NCI-H2107 (cell line): ENCODE measurements at places on chromosomes 1 and 21.

- no peak for DNase-seq
These were observed 532 bp downstream of the RALGPS2 start for GRCh38 chr1:178725466-178726086.

GRCh38 chr1:87435484-87435883, 106.8 kb downstream of the LMO4 start:
- no peak for DNase-seq

DNA sequence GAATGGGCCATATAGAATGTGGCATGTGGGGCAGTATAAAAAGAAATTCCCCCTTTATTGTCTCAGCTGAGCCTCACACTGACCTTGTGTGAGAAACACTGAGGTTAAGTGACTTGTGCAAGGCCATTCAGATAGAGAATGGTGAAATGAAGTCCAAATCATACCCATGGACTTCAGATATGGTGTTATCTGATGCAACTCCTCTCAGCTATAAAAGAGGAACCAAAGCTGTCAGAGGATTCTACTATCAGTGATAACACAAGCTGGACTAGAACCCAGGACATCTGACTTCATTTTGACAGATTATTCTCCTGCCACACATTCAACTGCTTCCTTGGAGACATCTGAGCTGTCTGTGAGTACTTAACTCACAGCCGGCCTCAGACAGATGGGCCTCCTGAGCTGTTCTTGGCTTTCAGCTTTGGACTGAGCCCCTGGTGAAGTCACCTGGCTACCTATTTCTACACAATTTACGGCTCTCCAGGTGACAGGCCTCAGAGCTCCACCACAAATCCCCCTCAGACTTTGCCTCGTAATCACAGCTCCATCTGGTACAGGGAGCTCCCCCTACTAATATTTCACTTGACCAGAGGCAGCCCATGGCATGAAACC, 104.6 kb downstream of the PLXNA2 start:
- no peak for DNase-seq

GRCh38 chr1:215617979-215618378, 50.9 kb downstream of the KCTD3 start:
- no peak for DNase-seq

- DNase-seq, result peak; percentile 56
These were observed 104.1 kb upstream of the TMPRSS2 start for GRCh38 chr21:41611966-41612606.

DNA sequence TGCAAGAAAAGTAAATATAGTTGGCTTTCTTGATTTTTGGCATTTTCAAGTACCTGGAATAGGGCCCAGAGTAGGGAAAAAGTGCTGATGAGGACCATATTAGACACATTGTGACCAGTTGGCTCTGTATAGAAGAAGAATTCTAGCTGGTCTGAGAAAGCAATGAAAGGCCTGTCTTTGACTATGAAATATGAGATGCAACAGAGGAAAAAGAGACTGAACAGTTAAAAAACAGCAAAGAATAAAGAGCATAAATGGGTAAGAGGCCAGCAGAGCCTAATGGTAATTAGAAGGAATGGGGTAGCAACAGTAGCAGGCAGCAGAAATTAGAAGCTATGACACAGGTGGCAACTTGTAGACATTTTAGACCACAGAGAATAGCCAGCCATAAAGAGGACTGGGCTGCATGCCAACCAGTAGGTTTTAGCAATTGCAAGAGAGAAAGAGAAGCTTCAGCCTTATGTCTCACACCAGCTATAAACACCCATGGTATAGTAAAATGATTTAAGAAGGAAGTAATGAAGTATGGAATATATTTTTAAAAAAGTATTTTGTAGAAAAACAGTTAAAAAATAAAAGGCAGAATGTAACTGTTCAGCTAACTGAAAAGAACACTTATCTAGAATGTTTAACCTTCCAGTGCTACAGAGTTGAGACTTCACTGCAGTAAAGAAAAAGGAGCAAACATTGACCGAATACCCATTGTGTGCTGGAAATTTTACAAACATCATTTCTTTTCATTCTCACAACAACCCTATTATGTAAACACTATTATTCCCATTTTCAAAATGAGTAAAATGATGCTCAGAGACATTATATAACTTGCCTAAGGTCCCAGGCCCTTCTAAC, 114.1 kb downstream of the LHX4 start:
- peak; percentile 73 for DNase-seq

- DNase-seq, result no peak
These were observed 316.8 kb downstream of the SETD4 start for GRCh38 chr21:35743571-35743970.

- DNase-seq, result no peak
These were observed 27.5 kb upstream of the COL9A2 start for GRCh38 chr1:40344597-40344996.

DNA sequence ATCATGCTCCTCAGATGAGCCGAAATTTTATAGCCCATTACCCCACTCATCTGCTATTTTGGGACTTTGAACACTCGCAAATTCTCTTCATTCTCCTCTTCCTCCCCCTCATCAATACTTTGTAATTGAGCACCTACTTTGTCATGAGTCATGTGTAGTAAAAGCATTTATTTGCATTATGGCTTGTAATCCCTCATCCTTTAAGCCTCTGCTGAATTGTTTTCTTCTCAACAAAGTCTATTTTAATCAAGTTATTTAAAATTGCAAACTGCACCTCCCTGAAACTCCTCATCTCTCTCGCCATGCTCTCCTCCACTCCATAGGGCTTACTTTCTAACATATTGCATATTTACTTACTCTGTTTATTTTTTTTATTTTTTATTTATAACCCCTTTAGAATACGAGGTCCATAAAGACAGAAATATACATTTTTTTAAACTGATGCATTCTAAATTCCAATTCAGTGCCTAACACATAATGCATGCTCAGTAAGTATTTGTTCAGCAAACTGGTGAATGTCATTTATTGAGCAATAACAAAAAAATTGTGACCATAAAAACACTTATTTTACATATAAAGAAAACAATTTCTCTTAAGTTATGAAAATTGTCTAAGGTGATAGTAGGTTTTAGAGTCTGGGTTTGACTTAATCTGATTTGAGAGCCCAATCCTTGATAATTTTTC, 161.7 kb downstream of the FASLG start:
- DNase-seq, result no peak

DNA sequence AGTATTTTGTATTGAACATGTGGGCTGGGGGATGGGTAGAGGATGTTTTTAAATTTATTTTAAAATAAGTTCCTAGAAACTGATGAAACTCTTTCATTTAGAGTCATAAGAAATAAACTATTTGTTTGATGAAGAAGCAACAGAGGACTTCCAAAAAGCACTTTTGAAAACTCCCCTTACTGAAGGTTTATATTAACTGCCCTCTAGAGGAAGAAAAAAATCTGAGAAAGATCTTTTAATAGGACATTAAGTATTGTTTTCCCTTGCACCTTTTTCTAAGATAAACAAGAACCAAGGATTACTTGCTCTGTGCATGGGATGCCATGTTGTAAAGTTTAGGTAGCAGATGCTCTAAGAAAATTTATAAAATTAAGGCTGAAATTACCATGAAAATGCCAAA, 14.1 kb downstream of the DISP1 start:
- DNase-seq, result no peak

GRCh38 chr1:18108299-18109057, 880 bp downstream of the IGSF21 start:
- no peak for DNase-seq

GRCh38 chr21:26148071-26148839, 22.3 kb downstream of the APP start:
- DNase-seq, result no peak

DNA sequence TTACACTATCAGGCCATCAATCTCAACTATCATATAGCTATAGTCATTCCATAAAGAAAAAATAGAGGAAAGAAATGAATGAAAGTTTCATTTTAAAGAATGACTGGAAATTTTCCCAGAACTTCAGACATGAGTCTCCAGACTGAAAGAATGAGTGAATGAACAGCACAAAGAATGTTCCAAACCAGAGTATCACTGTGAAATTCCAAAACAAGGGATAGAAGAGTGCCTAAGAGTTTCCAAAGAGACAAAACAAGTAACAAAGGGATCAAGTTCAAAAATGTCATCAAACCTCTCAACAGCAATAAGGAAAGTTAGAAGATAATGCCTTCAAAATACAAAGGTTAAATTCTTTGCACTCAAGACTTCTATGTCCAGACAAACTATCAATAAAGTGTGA, 114.9 kb downstream of the DENND1B start:
- DNase-seq, result no peak

GRCh38 chr1:205481629-205482151, 22.8 kb upstream of the CDK18 start:
- no peak for DNase-seq

GRCh38 chr1:164557270-164557669, 1.7 kb upstream of the PBX1 start:
- DNase-seq, result no peak

DNA sequence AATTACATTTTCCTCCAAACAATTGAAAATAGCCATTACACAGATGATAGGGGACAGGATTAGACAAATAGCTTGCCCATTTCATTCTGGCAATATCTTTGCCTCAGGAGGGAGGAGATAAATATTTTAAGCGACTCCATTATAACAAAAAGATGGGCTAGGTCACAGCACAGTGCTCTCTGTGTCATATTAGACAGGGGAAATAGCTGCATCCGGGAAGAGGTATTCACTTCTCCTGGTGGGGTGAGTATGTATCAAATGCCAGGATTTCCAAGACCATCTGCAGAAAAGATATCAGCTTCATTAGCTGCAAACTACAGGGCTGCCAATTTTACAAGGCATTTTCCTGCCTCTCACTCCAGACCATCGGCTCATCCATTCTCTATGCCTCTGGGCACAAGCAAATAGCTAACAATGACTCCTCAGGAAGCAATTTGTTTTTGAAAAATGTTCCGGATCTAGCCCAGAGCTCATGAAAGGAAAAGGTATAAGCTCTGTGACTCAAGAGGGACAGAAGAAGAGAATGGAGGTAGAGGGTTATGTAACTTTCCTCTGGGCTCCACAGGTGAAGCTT, 41.9 kb upstream of the ANGPTL7 start:
- no peak for DNase-seq

DNA sequence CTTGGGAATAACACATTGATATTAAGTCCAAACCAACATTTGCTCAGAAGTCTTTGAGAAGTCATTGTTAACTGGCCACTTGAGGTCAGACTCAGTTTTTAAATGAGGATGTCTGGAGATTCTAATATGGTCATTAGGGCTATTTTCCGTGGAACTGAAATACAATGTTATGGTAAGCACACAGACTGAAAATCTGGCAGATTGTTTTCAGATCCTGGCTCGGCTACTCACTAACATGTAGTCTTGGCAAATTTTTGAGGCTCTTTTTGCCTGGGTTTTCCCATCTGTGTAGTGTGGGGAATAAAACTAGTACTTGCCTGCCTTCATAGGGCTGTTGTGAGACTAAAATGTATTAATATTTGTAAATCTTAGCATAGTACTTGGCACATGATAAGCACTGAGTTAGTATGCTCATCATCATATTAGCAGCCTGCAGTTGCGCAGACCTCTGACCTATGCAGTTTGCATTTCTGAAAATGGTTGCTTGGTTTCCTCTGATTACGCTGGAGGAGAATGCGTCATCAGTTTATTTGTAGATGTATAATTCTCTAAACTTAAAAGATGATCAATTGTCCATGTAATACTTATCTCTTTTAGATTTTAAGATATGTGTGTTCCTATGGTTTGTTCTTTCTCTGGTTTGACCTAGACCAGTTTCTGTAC, 100.8 kb downstream of the C1orf21 start:
- no peak for DNase-seq
